ENCODE measurements at places on chromosomes 5 and 9. TPM values are rescaled to one million over a fixed set of nuclear protein-coding genes. Genes with fewer than 3 reads are reported as not detected.

The TMEM232 gene
- 1.2 TPM for total RNA-seq

The HACD4 gene
- total RNA-seq: 3.0 TPM

The OR2S2 gene
- total RNA-seq: not detected

The LPAR1 gene
- total RNA-seq: not detected

The SPAG8 gene
- total RNA-seq: 1.7 TPM

The SREK1 gene
- total RNA-seq: 56.1 TPM

The CARD9 gene
- 0.98 TPM for total RNA-seq

The GABRA1 gene
- total RNA-seq: not detected

The CMYA5 gene
- total RNA-seq: 0.25 TPM

The F2RL2 gene
- not detected for total RNA-seq

The ZNF618 gene
- 0.11 TPM for total RNA-seq

GRCh38 chr5:172293054-172293744 is 9.6 kb upstream of the UBTD2 start:
- DNase-seq: peak; percentile 78

GRCh38 chr5:94524841-94525697 is 93.3 kb downstream of the KIAA0825 start:
- peak; percentile 20 for DNase-seq

- DNase-seq: no peak
These were observed 256.5 kb upstream of the NR4A3 start for GRCh38 chr9:99565203-99565602.

DNA sequence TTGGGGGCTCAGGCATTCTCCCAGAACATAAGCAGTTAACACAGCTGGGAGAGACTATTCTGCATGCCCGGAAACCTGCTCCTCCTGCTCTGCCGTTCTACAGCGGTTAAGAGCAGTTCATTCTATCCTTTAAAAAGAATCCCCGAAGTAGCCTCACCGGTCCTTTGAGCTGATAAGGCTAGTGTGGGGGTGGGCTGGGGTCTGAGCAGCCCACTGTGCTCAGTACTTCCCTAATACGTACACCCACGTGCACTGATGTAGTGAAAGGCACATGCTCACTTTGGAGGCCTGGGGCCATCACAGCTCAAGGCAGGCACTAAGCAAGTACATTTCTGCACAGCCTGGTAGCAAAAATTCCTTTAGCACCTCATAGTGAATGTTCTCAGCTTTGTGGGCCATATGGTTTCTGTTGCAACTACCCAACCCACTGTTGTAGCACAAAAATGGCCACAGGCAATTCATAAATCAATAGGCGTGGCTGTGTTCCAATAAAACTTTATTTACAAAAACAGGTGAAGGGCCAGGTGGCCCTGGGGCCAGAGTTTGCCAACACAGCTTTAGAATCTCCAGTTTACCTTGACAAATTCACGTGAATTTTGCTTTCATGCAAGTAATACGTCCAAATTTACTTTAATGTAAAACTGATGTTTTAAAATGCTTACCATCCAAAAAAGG is 136.4 kb downstream of the ZNF354C start:
- DNase-seq: no peak

- DNase-seq: no peak
These were observed 60.5 kb upstream of the FAM120A start for GRCh38 chr9:93390953-93391515.

DNA sequence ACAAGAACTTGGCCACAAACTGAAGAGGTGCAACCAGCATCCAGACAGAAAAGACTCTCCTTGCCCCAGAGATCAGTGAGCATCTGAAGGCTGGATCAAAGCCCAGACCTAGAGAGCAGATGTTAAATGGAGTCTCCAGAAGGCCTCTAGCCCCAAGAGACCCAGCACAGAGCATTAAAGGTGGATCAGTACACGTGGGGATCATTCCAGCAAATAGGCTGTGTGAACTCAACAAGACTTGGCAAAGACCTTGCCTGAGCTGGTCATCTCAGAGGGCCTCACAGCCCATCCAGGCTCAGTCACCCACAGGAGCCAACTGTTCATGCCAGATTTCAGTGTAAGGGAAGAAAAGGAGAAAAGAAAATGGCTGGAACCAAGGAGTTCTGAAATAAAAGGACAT is 214.0 kb downstream of the ENC1 start:
- DNase-seq: no peak

- DNase-seq: no peak
These were observed 181.8 kb downstream of the ASTN2 start for GRCh38 chr9:117233016-117233415.

GRCh38 chr5:22614486-22615094 is 238.6 kb downstream of the CDH12 start:
- no peak for DNase-seq

DNA sequence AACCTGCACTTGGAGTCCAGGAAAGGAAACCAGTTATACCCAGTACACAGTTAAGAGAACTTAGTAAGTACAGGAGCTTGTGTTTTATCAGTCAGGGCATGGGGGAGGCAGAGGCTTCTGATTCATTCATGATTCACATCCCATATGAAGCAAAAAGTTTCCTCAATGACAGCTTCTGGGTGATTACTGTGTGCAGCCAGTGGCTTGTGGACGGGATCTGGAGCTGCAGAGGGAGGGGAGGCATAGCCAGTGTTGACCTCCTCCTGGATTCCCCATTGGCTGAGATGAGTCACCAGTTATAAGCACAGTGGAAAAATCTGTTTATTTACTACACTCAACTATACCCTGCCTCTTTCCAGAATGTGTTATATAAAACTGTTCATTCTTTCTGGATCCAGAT is 17.7 kb downstream of the IL31RA start:
- peak; percentile 79 for DNase-seq

- DNase-seq: peak; percentile 73
These were observed at the start of gene PTGES for GRCh38 chr9:129752900-129753729. Gene PTGES, minus strand, starts transcription at chr9:129753042. Its CDS starts 30 bp downstream, at chr9:129753012.

GRCh38 chr9:127105805-127106465 is 16.5 kb downstream of the ANGPTL2 start:
- DNase-seq: no peak

DNA sequence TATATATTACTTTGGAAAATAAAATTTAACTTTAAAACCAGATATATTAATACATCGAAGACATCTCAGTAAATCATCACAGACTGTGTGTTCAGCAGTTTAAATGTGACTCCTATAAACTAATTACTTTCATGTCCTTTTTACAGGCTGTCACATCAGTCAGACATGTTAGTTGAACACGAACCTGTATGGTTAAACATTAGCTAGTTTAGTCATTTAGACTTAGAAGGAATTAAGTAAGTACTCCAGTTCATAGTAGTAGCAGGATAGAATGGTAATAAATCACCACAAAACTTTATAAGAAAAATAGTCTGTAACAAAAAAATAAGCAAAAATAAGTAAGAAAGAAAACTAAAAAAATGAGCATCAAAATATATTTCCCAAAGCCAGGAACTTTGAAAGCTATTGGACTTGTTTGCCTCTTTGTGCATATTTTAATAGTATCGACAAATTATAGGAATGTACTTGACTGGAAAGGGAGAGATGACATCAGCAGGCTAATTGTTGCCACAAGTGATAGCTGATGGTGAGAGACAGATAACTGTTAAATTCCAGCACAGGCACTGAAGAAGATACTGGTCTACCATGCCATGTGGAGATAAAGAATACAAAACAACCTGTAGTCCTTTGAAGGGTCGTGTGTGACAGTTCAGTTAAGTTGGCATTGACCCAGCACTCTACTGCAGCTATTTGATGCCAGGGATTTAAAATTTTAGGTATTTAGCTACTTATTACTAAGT is 83.9 kb downstream of the RIC1 start:
- DNase-seq: no peak

GRCh38 chr5:67730917-67731474 is 484.6 kb upstream of the PIK3R1 start:
- DNase-seq: no peak

DNA sequence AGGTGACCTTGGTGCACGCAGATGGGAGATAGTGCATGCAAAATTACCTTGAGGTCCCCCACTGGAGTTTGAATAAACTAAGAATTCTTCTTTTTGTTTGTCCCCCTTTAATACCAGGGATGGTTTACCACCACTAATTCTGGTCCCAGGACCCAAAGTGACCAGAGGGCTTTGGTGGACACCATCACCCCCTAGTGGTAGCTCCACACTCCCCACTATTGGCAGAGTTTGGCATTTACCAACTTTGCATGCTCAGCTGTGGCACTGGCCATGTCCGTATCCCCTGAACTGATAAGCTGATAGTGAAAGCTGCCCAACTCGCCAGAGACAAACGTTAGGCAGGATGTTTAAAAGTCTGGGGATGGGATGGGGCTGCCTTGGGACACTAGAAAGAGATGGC is 3.3 kb downstream of the ASTN2 start:
- peak; percentile 20 for DNase-seq

GRCh38 chr9:92278110-92278509 is 15.4 kb downstream of the IARS1 start:
- DNase-seq: no peak

- DNase-seq: no peak
These were observed 176.4 kb downstream of the ARRDC3 start for GRCh38 chr5:91206734-91207133.

- DNase-seq: no peak
These were observed 4.1 kb downstream of the OBP2B start for GRCh38 chr9:133204993-133205336.

GRCh38 chr5:156474251-156474650 is 147.3 kb downstream of the SGCD start:
- no peak for DNase-seq

DNA sequence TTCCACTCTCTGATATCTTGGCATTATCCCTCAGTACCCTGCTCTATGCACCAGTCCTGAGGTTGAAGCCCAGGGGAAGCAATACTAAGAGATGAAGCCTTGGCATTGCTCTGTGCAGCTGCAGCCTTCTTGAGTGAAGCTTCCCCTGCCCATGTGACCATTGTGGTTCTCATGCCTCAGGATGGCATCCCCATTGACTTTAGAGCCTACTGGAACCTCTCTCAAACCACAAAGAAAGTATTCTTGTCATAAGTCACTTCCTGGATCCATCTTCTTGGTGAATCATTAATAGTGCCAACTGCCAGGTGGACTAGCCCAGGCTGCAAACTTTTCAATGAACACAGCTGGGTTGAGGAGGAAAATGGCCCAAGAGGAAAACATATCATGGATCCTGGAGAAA is 283.9 kb upstream of the RFX3 start:
- DNase-seq: no peak

DNA sequence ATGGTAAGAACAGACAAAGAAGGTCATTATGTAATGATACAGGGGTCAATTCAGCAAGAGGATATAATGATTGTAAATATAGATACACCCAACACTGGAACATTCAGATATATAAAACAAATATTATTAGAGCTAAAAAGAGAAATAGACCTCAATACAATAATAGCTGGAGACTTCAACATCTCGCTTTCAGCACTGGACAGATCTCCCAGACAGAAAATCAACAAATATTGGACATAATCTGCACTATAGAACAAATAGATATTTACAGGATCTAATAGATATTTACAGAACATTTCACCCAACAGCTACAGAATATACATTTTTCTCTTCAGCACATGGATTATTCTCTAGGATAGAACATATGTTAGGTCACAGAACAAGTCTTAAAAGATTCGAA is 190.6 kb upstream of the RFX3 start:
- DNase-seq: no peak

DNA sequence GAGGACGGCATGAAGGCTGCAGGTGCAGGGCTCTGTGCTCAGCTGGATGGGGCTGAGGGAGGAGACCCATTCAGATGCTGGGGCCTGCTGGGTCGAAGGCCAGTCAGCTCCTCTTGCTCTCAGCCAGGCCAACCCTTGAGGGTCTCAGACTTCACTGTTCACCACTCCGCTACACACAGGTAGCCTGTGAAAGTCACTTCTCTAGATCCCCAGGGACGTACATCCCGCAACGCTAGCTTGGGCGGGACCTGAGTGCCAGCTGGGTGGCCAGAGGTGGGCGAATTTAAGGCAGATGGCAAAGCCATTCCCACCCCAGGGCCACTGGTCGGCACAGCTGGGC is 42.2 kb upstream of the FCN1 start:
- DNase-seq: no peak

- DNase-seq: no peak
These were observed 332.0 kb downstream of the TMEM161B start for GRCh38 chr5:87936667-87937066.

DNA sequence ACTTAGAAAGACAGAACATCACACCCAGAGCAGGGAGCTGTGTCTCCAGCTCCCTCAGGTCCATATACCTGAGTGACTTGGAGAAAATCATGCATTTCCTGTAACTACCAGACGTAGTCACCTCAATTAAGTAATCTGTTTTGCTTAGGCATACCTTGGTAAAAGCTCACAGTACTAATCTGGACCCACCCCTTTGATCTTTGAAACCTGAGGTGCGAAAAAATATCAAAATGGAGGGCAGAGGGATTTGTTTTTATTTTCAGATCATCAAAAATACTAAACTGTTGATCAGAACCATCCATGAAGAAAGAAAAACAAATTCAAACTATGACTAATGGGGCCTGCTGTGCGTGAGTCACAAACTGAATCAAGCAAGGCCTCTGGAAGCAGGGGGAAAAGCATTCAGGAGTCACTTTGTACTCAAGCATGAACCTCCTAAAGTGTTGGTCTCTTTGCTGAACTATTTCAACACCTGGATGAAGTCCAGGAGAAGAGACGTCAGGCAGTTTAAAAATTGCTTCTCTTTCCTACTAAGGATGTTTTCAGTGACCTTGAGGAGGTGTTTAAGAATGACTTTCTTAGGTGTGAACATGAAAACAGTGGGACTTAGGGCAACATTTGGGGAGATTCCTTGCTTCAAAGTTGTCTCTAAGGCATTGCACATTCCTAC is 76.3 kb downstream of the MUSK start:
- no peak for DNase-seq

DNA sequence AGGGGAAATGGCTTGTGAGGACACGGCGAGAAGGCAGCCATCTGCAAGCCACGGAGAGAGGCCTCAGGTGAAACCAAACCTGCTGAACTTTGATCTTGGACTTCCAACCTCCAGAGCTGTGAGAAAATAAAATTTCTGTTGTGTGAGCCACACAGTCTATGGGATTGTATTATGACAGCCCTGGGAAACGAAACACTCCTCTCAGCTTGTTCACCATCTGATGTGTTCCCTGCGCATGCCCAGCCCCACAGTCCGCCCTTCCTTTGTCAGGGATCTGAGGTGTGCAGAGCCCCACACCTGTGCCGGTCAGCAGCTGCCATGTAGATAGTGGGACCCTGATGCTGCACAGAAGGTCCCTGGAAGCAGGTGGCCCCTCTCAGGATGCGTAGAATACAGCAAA is 34.1 kb downstream of the PLPP7 start:
- DNase-seq: no peak

- no peak for DNase-seq
These were observed 621 bp downstream of the CEP72 start for GRCh38 chr5:612498-613424.

DNA sequence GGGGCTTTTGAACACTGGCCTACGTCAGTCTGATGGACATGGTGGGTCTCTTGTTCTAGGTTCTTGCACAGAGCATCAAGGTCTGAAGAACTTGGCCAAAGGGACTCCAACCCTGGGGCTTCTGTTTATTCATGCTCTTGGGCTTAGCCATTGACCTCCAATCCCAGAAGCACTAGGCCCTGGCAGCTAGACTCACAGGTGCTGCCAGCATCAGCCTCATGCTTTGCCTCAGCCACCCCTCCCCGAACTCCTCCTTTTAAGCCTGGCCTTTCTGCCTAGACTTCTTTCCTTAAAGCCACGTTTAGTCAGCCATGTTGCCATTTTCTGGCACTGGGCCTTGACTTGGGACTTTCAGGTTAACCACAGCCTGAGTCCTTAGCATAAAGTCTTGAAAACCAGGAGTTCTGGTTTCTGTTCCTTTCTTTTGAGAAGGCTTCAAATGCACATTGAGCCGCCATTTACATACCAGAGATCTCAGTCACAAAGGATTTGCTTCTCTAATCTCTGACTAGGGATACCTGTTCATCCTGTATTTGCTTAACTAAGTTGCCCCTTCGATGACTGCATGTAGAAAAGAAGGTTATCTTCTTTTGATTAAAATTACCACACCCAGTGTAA is 54.7 kb downstream of the ANGPTL2 start:
- DNase-seq: no peak
